HFF-Myc (cell line): ENCODE measurements at places on chromosomes 3 and 15.

DNA sequence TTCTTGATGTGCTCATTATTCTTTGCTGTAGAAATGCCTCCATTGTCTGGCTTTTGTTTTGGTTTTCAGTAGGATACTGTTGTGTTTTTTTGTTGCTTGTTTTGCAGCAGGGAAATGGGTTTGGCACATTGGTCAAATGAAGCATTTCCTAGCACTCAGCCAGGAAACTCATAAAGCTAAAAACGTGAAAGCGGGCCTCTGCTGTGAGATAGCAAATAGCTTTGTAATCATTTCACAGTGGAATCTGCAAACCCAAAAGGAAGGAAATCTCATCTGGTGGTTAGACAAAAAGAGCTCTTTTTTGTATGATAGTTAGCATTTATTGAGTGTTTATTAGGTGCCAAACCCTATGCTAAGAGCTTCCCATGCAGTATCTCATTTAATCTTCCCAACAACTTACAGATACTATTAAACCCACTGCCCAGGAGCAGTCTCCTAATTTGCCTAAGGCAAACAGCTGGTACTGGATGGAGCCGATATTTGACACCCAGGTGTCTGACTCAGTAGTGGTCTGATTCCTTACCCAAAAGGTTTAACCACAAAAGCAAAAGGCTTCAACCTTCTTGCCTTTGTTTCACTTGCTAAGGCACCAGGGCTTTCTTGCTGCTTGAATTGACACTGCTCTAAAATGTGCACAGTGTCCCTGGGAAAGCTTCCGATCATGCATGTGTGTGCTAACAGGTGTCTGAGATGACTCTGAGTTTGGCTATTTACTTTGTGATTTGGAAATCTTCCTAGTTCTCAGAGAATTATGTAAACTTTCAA, 527.9 kb upstream of the MDFIC2 start:
- no peak for DNase-seq

- DNase-seq, result no peak
Measured at GRCh38 chr3:185272033-185272432, 18.2 kb upstream of the EHHADH start.

DNA sequence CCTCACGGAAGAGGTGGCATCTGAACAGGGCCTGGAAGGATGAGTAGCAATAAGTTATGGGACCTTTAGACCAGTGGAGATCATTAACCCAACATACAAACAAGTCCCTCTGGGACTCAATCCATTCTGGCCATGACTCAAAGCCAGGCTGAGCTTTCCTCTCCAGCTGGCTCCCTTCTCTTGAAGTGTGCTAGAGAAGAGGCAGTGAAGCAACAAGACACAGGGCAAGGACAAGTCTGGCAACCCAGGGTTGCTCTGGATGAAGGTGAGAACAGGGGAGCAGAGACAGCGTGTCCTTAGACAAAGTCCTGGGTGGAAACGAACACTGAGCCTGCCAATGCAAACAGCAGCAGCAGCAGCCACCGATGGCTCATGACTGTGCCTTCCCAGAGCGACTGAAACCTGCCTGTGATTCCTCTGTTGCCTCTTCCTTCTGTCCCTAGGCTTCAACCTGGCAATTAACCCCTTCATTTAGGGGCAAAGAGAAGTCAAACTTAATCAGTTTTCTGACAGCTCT, 86.8 kb downstream of the BDH1 start:
- DNase-seq, result no peak

GRCh38 chr15:70580286-70580685, 183.1 kb downstream of the UACA start:
- DNase-seq, result no peak

- DNase-seq, result no peak
Measured at GRCh38 chr3:12818773-12819172, 22.3 kb downstream of the CAND2 start.
